Hematopoietic multipotent progenitor cell (in vitro differentiated cells): ENCODE measurements at places on chromosomes 2 and 18.

GRCh38 chr2:238920601-238921001 lies 72.7 kb downstream of the TWIST2 start:
- no peak for DNase-seq

- DNase-seq = no peak
These were observed 35.1 kb downstream of the MSH2 start for GRCh38 chr2:47438106-47438505.

DNA sequence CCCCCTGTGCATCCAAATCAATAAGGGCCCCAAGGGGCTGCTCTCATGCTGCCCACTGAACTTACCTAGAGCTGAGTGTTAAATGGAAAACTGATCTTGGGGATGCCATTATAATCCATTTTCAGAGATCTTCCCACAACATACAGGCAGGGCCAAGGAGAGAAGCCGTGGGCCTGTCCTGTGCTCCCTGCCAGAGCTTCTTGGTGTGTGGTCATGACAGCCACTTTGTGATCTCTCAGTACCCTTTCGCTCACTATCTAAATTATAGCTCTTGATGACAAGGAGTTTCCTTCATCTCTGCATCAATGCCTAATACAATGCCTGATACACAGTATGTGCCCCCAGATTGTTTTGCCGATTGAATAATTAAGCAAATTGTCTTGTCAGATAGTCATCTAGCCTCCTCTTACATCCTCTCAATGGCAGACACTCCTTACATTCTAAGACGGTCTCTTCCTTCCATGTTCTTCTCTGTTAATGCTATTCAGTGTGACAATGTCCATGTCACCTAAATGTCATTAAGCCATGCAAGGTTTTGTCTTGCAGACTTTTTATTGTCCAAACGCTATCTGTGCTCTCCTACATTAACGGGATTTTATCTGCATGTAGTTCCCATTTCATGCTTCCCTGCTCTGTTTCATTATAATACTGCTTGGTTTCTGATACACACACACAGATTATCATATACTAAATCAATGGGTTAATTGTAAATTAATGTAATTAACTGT lies 5.9 kb downstream of the CSRNP3 start:
- DNase-seq = no peak

DNA sequence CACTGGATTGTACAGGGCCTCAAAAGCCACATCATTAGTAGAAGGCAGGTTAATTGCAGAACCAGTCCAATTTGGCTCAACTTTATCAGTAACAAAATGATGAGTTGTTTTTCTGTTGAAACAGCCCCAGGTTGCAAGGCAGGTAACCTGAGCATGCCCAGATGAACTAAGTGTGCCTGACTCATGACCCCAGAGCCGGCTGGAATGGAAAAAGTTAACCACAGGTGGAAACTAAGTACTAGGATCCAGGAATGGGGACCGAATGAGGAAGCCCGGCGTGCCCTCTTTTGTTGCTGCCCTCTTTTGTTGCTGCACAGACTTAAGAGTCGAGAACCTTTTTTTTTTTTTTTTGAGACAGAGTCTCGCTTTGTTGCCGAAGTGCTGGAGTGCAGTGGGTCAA lies 79.5 kb upstream of the YWHAQ start:
- DNase-seq = no peak

DNA sequence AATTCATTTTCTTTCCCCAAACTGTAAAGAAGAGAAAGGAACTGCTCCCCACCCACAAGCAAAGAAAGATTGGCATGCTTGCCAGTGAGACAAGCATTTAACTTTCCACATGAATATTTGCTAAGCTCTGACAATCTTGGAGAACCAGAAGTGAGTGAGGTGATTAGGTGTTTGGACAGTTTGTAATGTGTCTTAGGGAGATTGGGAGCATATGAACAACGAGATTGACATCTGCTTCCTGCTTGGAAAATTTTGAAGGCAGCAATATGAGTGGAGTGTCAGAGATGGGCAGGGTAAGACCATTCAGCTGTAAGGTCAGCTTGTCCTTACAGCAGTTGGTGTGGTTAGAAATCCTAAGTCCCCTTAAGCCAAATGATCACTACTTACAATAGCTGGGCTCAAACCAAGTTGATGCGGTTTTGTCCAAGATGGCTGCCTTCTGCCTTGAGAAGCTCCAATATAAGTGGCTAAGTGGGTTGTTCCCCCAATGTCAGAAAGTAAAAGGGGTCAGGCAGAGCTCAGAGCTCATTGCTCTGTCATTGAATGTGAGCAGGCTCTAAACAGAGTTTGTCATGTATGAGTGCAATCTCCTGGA lies 36.0 kb upstream of the GALNT5 start:
- no peak for DNase-seq

DNA sequence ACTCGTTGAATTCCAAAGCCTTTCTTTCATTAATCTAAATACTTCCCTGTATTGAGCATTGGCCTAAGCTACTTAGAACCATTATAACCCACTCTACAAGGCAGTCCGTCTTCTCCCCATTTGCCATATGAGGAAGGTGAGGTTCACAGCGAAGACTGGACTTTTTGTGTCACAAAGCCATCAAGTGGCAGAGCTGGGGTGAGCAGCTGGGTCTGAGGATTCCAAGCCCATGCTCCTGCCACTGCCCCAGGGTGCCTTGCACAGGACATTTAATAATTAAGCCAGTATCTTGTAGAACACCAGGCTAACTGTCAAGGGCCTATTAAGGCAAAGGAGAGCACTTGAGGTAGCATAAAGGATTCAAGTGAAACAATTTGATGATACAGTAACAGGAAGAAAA lies 68.8 kb upstream of the ZNF397 start:
- DNase-seq = no peak

- DNase-seq = no peak
These were observed 25.9 kb upstream of the RFX8 start for GRCh38 chr2:101500860-101501259.

DNA sequence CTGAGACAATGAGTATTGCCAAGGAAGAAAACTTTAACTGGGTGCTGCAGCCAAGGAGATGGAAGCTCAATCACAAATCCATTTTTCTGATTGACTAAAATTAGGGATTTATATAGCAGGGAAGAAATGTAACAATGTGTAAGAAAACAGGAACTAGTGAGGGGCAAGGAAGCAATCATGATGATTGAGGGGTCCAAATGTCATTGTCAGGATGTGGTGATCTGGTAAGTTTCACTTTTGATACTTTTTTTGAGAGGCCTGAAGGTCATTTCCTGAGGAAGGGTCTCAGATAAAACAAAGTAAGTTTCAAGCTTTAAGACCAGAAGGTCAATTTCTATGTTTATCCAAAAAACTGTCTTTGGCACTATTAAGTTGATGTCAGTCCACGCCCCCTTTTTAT lies 12.0 kb upstream of the GCC2 start:
- DNase-seq = peak; percentile 30

- no peak for DNase-seq
These were observed 18.8 kb upstream of the GLI2 start for GRCh38 chr2:120716641-120717585.

GRCh38 chr2:219142329-219142728 lies 18.3 kb downstream of the NHEJ1 start:
- DNase-seq = no peak

DNA sequence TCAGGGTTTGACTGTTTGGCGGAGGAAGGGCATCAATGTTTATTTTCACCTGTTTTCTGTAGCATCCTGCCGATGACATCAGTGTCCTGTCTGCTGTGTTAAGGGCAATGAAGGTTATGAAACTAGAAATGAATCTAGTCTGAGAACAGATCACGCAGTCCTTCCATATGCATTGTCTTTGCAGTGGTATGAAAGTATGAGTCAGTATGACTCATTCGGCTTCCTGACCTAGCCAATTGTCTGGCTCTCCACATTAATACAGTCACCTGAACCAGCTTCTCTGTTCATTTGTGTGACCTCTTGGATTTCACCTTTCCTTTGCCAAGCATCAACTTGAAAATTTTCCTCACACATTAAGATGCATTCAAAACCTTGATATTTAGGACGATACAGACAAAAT lies 353.8 kb downstream of the RND3 start:
- no peak for DNase-seq

GRCh38 chr18:39788383-39788782 lies 2166.7 kb upstream of the PIK3C3 start:
- DNase-seq = no peak

GRCh38 chr18:62919109-62919838 lies 203.9 kb downstream of the PHLPP1 start:
- DNase-seq = no peak

GRCh38 chr18:80157708-80158343 lies 48.8 kb downstream of the ADNP2 start:
- peak; percentile 40 for DNase-seq

- no peak for DNase-seq
These were observed 662.4 kb downstream of the GALR1 start for GRCh38 chr18:77911971-77912605.

GRCh38 chr18:3889803-3890202 lies 439.8 kb downstream of the TGIF1 start:
- DNase-seq = no peak

DNA sequence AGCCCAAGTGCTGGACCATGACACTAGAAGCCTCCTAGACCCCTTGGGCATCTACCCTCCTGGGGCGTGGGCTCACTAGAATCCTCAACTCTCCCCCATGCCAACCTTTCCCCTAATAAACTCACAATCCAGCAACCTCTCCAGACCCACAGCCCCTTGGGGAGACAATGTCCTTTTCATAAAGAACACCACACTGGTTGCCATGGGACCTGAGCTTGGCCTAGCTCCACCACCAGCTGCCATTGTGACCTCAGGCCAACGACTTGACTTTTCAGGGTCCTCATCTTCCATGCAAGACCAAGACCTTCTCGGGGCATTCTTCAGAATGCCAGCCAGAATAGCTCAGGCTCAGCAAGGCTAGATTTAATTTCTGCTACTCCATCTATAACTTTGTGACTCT lies 128.1 kb upstream of the NPAS2 start:
- DNase-seq = no peak

DNA sequence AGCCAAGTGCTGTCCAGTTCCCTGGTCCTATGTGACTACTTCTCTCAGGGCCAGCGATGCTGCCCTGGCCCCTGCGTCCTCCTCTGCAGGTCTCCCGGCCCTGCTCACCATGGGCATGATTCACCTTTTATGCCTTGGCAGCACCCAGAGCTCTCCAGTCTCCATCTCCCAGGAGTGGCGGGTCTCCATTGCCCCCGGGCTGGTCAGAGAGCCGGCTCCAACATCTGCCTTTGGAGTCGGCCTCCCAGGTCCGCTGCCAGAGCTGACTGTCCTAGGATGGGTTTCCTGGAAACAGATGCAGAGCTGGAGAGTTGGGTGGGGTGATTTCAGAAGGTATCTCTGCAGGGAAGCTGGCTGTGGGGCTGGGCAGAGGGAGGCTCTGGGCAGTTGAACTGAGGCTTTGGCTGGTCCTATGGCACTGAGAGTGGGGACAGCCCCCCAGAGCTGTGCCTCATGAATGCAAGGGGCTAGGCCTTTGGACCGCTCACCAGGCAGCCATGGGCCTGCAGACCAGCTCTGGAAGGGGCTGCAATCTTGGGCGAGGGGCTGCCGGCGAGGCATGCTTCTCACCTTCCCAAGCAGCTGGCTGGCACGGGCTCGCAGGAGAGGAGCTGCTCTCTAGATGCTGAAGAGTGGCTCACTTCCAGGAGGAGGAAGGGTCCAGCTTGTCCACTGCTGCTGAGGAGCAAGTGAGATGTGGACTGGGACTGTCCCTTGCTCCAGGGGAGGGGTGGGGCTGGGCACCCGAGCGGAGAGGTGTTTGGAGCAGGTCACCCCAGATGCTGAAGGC lies 59.8 kb upstream of the HS6ST1 start:
- DNase-seq = no peak

- DNase-seq = no peak
These were observed 204.0 kb downstream of the MGAT5 start for GRCh38 chr2:134457765-134458472.

- DNase-seq = peak; percentile 13
These were observed 91.8 kb downstream of the NEDD4L start for GRCh38 chr18:58135701-58136331.

DNA sequence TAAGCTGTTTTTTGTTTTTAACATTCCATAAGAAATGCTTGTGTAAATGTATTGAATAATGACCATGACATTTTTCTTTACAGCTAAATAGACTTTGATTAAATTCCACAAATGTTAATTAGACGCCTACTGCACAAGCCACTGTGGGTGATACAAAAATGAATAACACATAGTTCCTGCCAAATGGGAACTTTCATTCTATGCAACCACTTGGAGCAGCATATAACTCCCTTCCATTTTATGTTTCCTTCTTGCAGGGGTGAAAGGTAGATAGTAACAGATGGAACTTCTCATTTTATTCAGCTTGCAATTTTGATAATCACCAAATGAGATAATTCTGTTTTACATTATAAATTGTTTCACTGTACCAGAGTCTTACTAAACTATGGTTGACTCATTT lies 70.0 kb upstream of the THUMPD2 start:
- no peak for DNase-seq

DNA sequence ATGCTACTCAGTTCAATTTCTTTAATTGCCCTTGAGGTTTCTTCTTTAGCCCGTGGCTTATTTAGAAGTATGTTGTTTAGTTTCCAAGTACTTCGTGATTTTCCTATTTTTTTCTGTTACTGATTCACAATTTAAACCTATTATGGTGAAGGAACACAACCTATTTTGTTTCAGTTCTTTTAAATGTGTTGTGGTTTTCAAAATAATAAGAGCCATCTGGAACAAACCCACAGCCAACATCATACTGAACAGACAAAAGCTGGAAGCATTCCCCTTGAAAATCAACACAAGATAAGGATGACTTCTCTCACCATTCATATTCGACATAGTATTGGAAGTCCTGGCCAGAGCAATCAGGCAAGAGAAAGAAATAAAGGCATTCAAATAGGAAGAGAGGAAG lies 155.2 kb downstream of the GALNT1 start:
- DNase-seq = no peak
